ENCODE measurements at places on chromosomes 2 and 18.

DNA sequence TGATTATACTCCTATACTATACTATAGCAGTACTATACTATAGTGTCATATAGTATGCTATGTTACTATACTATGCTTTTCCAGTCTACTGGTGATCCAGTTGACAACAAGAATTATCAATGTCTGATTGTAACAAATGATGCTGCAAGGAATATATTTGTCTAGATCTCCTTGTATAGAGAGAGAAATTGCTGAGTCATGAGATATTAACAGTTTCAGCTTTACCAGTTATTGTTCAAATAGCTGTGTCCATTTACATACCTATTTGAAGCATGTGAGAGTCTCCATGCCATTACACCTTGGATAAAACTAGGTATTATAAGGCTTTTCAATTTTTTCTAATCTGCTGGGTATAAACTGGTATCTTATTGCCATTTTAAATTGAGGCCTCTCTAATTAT is 136.4 kb upstream of the SKOR2 start:
- DNase-seq, result no peak

DNA sequence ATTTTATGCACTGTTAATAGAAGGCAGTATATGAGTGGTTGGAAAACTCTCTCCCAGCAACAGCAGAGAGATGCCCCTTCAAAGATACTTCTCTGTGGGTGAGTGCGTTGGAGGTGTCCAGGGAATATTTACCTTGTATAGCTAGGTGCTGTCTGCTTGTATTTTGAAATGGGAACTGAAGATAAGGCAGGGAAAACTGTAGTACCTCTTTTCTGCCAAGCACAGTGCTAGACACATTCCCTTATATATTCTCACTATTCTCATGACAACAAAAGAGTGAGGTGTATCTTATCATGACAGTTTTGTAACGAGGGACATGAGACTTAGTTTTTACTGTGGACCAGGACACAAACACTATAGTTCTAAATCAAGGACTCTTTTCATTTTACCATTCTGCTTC is 2.1 kb downstream of the TTC39C start:
- no peak for DNase-seq

- DNase-seq, result no peak
Measured at GRCh38 chr2:239392688-239393387, 8.0 kb downstream of the HDAC4 start.

GRCh38 chr18:32777049-32777448 is 4.2 kb upstream of the KLHL14 start:
- DNase-seq, result no peak

DNA sequence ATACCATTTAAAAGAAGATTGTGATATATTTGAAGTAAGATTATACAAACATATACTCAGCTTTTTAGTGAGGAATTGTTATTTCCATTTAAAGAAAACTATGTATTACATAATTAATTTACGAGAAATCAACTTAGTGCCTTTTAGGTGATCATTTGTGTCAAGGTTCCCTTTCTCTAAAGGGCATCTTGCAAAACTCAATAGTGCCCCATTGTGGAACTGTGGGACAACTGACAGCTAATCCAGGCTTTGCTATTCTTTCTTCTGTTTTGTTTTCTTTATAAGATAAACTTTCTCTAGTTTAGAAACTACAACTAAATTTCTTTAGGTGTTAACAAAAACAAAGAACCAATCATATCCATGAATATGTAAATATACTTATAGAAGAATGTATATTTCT is 24.3 kb upstream of the VIT start:
- no peak for DNase-seq

DNA sequence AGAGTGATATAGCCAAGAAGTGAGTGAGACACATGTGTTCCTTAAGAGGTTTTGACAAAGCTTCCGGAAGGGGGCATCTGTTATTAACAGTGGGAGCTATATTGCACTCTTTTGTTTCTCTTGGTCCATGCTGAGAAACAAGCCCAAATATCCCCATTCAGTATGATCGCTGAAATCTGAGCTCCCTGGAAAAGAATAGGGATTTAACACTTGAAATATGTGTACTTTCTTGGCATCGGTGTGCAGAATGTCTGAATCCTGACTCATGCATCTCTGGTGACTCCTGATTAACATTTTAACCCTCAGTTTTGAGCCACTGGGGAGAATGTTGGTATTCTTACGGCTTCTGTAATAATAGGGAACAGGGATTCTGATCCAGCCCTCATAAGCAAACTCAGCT is 448.1 kb downstream of the TSN start:
- DNase-seq, result no peak

DNA sequence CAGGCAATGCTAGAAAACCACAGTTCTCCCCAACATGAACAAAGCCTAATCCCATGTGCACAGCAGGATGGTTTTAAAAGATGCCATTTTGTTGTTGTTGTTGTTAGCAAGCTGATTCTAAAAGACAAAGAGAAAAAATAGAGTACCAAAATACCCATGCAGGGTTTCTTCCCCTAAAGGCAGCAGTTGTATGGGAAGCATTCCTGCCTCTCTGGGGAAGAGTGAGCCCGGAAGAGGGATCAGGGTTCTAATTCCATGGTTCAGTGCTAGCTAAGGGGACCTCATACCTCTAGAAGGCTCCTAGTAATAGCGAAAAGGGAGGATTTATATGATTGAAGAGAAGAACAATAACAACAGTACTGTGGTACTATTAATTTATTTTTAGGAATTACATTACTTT is 327.6 kb downstream of the DPP10 start:
- DNase-seq, result no peak

GRCh38 chr2:217695033-217695520 is 307.7 kb downstream of the TNS1 start:
- DNase-seq, result no peak
